NCI-H1105 treated with DMSO at 0.1 percent for 48 hours (cell line): ENCODE measurements at places on chromosomes 16 and 17.

GRCh38 chr17:76535788-76536510 is 1.6 kb downstream of the CYGB start:
- no peak for DNase-seq

DNA sequence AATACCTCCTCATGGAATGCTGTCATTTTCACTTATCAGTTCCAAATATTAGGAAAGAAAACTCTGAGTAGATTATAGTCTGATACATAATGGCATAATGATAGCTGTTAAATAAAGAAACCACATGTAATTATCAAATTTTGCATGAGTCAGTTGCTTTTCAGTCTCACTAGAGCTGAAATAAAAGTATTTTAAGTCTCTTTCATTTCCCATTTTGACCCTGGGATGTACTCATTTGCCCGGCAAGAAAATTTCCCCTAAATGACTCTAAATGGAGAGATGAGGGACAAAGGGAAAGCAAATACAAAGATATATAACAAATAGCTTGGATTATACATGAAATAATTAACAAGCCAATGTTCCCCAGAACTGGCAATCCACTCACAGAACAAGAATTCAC is 47.9 kb upstream of the CPHXL start:
- DNase-seq: no peak

GRCh38 chr17:66535611-66536010 is 233.2 kb downstream of the PRKCA start:
- DNase-seq: no peak

GRCh38 chr17:38464723-38465390 is 36.6 kb downstream of the ARHGAP23 start:
- peak; percentile 47 for DNase-seq

DNA sequence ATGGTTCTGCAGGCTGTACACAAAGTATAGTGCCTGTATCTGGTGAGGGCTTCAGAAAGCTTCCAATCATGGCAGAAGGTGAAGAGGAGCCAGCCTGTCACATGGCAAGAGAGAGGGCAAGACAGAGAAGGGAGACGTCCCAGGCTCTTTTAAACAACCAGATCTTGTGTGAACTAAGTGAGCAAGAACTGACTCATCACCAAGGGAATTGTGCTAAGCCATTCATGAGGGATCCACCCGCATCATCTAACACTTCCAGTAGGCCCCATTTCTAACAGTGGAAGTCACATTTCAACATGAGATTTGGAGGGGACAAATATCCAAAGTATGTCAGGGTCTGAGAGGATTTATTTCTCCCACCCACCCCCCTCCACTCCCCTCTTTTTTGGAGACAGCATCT is 56.2 kb upstream of the ELAC2 start:
- no peak for DNase-seq

DNA sequence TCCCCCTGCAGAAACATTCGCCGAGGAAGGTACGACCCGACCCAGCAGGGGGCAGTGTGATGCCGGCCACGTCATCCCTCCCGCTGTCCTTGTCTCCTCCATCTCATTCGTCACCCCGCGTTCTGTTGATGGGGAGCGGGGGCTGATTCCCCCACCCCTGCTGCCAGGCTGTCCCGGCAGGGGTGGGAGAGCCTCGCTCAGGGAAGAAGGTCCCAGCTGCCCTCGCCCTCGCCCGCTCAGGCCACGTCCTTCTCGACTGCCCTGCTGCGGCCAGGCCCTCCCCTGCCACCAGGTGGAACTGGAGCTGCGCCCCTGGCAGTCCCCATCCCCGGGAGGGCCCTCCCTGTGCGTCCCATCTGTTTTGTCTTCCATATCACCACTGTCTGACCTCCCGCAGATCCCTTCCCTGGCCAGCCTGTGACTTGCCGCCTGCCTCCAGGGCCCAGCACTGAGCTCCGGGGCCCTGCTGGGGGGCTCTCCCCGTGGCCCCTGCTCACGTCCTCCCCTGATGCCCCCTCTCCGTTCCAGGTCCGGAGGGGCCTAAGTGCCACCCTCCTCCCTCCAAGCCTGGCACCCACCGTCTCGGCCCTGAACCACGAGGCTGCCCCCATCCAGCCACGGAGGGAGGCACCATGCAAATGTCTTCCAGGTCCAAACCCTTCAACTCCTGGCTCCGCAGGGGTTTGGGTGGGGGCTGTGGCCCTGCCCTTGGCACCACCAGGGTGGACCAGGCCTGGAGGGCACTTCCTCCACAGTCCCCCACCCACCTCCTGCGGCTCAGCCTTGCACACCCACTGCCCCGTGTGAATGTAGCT is 20.6 kb downstream of the ADAM11 start:
- peak; percentile 52 for DNase-seq

DNA sequence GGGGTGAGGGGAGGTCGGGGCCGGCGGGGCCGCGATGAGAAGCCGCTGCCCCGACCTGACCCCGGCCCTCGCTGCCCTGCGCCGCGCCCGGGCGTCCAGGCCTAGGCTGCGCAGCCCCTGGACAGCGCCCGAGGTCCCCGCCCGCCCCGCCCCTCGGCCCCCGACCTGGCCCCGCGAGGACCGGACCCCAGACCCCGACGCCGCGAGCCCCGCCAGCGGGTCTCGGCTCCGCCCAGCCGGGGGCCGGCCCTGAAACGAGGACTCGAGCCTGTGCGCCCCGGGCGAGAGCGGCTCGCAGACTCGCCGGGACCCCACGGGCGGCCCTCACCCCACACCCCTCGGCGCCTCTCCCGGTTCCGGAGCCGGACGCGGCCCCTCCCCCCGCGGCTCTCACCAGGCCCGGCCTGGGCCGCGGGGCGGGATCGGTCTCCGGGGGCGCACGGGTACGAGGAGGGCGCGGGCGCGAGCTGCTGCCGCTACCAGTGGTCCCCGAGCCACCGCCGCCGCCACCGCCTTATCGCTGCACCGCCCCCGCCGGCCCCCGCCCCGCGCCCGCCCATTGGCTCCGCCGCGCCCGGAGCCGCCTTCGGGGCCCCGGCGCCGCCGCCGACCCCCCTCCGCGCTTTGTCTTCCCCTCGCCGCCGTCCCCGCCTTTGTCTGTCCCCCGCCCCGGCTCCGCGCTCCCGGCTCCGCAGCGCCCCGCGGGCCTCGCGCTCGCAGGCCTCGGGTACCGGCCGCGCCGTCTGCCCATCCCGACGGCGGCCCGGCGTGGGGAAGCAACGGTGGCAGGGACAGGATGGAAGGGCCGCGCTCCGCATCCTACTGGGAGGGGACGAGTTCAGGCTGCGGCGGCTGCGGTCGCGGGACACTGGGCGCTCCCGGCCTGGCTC is at the start of gene LIMD2:
Gene LIMD2, minus strand, starts transcription at position 488 of the 890 bp plus-strand sequence. CDS start 827 bp downstream, outside the sequence.
- peak; percentile 49 for DNase-seq

DNA sequence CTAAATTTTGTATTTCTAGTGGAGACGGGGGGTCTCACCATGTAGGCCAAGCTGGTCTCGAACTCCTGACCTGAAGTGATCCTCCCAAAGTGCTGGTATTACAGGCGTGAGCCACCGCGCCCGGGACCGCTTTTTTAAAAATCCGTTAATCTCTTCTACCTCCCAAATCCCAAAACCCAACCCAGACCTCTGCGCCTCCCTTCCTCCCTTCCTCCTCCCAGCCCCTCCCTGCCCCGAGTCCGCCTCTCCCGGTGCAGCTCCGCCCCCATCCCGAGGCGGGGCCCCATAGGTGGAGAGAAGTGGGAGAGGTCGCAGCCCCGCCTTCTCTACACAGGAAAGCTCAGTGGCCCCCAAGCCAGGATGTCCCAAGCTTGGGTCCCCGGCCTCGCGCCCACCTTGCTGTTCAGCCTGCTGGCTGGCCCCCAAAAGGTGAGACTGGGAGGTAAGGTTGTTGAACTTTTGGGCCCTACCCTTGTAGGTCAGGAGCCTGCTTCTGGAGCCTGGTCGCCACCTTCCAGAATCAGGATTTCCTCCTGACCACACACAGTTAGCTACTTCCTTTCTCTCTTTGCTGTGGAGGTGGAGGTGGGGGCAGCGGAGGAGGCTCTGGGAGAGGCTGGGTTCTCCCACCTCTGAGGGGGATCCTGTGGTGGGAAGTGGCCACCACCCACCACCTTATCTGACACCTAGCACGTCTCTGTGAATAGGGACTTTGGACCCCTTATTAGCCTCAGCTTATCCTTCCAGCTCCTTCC is at the start of gene TMEM92:
Gene TMEM92, plus strand, starts transcription at position 325 of the 755 bp plus-strand sequence. Its CDS starts 36 bp downstream, at position 361.
- DNase-seq: no peak

DNA sequence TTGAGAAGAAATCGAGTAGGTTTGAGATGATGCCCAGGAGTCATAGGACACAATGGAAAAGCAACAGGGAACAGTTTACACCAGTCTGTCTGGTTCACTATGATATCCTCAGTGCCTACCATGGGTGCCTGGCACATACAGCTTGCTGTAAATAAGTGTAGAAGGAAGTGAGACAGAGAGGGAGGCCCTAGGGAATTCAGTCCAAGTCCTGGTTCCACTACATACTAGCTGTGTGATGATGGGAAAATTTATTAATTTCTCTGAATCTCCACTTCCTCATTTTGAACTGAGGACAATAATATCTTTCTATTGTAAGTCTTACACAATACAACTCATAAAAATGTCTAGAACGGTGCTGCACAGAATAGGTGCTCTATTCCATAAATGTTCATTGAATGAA is 53.3 kb upstream of the LYRM9 start:
- no peak for DNase-seq

DNA sequence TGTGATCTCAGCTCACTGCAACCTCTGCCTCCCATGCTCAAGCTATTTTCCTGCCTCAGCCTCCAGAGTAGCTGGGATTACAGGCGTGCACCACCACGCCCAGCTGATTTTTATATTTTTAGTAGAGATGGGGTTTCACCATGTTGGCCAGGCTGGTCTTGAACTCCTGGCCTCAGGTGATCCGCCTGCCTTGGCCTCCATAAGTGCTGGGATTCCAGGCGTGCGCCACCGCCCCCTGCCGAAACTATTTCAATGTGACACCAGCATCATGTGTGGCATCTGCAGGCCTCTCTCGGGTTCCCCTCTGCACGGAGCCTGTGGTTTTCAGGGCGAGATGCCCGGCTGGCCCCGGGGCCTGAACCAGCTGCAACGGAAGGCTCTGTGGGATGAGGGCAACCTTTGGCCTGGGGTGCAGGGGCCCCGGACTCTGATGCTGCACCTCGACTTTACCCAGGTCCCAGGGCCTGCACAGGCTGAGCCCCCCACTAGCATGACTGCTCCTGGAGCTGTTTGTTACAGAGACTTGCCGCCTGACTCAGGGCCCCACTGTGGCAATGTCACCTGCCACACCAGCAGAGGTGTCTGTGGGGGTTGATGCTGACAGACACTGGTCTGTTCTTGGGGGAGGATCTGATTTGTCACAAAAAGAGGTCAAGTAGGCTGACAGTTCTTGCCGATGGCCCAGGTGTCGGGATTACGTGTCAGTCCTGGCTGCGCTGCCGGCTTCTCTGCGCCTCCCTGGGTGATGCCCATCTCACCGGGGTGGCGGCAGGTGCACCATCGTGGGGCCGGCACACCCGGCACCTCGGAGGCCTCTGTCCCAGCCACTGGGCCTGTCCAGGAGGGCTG is 8.6 kb upstream of the TEX19 start:
- no peak for DNase-seq

- no peak for DNase-seq
Measured at GRCh38 chr17:47810901-47811635, 10.5 kb downstream of the OSBPL7 start.

DNA sequence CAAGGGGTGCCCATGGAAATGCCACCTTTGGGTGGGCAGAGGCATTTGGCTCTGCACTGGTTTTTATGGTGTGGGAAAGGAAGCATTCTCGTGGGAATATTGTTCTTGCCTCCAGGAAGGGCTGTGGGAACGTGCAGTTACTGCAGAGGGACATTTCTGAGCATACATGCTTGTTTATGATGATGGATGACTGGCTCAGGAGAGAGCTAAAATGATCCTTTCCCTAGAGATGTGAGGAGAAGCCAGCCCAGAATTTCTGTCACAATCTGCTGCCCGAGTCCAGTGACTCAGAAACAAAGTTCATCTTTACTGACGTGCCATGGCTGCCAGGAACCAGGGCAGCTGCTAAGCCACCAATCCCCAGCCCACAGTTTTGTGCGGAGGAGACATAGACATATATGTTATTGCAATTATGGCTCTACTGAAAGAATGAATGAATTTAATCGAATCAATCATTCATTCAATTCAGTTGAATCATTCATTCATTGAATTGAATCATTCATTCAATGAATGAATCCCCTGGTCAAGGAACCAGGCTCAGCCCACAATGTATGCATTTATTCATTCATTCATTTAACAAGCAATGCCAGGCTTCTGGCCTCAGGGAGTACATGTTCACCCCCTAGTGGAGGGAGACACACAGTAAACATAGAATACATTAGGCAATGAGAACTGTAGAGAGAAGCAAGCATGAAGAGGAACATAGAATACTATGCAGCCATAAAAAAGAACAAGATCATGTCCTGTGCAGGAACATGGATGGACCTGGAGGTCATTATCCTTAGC is 414.4 kb upstream of the HSBP1 start:
- no peak for DNase-seq

- DNase-seq: no peak
Measured at GRCh38 chr17:38815576-38816193, 9.4 kb downstream of the CWC25 start.

GRCh38 chr17:50311112-50311460 is 34.8 kb upstream of the XYLT2 start:
- DNase-seq: no peak

DNA sequence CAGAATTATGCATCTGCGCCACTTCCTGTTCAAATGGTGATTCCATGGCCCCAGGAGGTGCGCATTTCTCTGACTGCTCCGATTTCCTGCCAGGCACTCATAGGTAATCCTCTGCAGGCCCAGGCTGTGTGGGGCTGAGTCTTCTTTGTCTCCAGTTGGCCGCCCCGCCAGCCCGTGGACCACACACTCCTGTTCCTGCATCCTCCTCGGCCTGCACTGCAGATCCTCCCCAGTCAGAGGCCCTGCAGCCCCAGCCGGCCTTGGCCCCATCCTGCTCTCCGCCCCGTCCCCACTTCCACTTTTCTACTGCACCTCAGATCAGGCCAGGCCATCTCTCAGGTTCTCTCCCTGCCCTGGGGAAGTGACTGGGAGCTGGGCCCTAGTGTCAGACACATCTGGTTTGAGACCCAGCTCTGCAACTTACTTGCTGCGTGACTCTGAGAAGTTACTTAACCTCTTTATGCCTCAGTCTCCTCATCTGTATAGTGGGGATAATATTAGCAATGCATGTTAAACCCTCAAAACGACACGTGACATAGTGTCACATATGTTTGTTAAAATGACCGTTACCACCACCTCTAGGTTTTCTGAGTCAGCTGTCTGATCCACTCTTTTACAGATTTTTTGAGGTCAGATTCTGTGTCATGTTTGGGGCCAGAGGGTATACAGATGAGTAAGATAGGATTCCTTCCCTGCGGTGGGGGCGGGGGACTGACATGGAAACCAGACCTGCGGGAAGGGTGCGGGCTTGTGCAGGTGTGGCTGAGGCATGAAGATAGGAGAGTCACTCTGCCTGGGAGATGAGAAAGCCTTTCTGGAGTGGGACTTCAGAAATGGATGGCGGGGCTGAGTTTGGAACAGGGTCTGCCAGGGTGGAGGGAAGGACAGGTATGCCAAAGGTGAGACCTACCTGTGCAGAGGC is 12.8 kb downstream of the RAB11FIP4 start:
- no peak for DNase-seq

- DNase-seq: no peak
Measured at GRCh38 chr16:68575082-68575481, 36.0 kb downstream of the ZFP90 start.
